ENCODE measurements at places on chromosomes 4 and X.
A peak's percentile ranks its signal among the peaks of the same experiment; 100 is the strongest.

GRCh38 chrX:49172280-49172780 lies 632 bp downstream of the PLP2 start:
- no peak for DNase-seq

- no peak for DNase-seq
These were observed 807.2 kb downstream of the GLUD2 start for GRCh38 chrX:121854614-121854911.

GRCh38 chr4:31787701-31788100 lies 1067.5 kb downstream of the PCDH7 start:
- DNase-seq, result no peak

GRCh38 chr4:78150543-78150864 lies 93.4 kb downstream of the FRAS1 start:
- no peak for DNase-seq

DNA sequence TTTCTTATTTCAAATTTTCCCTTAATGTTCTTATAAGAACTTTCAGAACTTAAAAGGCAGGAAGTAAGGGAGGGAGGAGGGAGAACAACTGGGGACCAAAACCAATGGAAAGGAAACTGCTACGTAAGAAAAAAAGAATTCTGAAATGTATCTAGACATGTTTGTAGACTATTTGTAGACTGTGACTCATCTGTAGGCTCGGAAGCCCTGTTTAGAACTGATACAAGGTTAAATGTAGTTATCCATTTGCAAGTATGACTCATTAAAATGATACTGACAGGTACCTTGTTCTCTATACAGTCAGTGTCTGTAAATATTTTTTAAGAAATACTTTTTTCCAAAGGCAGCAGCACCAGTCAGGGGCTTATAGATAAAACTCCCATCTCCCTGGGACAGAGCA lies 202.0 kb downstream of the DHX15 start:
- DNase-seq, result no peak

DNA sequence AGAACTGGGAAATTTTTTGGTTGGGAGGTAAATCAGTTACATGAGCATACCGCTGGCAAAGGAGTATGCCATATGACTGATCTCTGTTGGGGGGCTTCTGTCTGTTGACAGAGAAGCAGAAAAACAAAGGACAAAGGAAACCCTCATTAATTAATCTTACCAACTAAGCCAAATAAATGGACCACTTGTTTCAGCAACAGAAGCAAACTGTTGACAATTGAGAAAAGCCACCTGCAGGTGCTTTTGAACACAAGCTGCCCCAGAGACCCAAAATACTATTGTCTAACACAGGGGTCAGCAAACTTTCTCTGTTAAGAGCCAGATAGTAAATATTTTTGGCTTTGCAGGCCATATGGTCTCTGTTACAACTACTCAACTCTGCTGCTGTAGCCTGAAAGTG lies 7.0 kb upstream of the FRYL start:
- DNase-seq, result no peak

GRCh38 chr4:163157157-163157556 lies 9.5 kb downstream of the NAF1 start:
- no peak for DNase-seq

DNA sequence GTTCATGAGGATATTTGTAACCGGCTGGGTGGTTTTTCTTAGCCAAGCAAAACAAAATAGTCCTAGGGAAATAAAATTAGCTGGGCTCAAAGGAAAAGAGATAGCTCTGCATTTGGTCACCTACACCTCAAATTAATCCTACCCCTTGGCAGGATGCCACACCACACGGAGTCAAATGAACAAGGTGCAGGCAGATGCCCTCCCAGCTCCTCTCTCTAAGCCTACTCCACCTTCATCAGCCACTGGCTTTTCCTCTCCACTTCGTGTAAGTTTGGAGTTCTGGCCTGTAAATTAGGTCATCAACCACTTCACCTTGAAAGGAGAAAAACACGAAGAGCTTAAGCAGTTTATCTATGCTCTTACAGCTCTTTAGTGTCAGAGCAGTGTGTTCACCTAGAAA lies 1.4 kb downstream of the DDIT4L start:
- DNase-seq, result no peak

DNA sequence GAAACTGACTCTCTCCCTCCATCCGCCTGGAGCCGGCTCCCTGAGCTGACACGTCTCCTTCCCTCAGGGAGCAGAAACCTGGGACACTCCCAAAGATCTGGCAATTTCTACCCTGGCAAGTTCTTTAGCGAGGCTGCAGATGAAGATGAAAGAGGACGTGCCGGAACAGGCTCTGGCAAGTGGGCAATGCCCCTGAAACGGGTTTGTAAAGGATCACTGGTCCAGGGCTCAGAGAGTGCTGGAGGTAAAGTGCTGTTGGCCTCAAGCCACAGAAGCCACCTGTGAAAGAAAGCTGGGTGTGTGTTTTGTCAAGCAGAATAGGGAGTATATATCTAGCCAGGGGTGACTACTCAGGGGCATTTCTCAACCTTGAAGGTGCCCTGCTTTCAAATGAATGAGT lies 131.4 kb upstream of the ATP6AP2 start:
- no peak for DNase-seq

- no peak for DNase-seq
These were observed 1976.7 kb upstream of the ADGRL3 start for GRCh38 chr4:59223292-59223941.

DNA sequence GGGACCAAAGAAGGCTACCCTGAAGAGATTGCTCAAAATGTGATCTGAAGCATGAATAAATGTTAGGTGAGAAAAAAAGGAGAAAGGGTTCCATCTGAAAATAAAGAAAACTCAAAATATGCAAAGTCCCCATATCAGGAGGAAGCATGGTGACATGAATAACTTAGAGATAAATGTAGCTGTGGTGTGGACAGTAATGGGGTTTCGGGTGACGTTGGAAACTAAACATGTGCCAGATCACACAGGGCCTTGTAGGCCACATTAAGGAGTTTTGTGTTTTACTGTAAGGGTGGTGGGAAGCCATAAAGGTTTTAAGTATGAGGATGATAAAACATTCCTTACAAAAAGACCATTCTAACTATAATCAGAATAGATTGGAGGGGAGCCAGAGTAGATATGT lies 40.3 kb upstream of the ACSL4 start:
- DNase-seq, result no peak

DNA sequence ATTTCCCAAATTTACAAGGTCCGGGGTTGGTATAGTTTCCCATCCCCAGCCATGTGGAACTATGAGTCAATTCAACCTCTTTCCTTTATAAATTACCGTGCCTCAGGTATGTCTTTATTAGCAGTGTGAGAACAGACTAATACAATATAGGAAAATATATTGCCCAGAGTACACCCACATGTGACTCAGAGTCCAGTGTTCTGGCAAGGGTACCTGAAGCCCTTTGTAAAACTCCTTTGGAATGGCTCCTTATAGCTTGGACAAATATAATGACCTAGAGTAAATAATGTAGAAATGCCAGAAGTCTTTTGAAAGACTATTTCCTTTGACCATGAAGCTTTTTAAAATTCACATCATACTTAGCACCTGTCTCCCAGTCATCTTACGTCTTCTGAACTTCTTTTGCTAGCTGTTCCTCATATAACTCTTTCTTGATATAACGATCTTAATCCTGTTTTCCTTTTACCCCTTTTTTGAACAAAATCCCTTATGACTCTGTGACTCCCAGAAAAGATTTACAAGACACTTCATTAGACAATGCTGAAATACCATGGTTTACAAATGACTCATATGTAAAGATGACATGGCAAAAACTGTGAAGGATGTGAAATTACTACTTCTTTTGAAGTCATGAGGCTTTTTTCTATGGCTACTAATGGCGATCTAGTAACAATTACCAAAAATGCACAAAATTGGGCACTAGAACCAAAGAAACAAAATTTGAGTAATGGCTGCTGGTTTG lies 408.9 kb downstream of the NAP1L3 start:
- no peak for DNase-seq

- no peak for DNase-seq
These were observed 49.6 kb downstream of the TSC22D3 start for GRCh38 chrX:107725761-107726555.

- DNase-seq, result peak; percentile 43
These were observed 10.9 kb upstream of the CLTRN start for GRCh38 chrX:15675490-15675921.

- no peak for DNase-seq
These were observed 821 bp downstream of the ASMTL start for GRCh38 chrX:1451661-1452515.

DNA sequence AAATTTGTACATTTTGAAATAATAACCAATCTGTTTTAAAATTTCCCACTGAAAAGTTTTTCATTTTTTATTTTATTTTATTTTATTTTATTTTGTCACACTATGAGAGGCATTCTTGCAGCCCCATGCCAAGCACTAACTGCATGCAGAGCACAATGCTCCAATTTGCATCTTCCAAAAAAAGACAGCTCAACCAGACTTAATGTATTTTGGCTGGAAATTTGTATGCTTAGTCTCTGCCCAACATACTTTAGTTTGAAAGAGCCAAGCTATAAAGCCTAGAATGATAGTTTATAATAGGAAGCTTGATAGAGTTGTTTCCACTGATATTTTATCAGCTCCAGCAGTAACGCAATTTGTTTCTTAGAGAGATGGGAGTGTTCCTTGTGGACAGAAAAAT lies 235.5 kb downstream of the GALNTL6 start:
- no peak for DNase-seq

DNA sequence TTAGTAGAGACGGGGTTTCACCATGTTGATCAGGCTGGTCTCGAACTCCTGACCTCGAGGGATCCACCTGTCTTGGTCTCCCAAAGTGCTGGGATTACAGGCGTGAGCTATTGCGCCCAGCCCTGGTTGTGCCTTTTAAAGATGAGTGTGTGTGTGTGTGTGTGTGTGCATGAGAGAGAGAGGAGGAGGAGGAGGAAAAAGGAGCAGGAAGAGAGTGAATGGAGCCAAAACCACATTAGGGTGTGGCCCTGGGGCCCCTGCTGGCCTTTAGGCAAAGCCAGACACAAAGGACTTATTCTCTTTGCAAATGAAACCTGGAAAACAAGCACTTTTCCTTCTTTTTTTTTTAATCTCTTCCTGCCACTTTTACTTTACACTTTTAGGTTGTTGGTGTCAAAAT lies 48.2 kb upstream of the KLF3 start:
- no peak for DNase-seq

DNA sequence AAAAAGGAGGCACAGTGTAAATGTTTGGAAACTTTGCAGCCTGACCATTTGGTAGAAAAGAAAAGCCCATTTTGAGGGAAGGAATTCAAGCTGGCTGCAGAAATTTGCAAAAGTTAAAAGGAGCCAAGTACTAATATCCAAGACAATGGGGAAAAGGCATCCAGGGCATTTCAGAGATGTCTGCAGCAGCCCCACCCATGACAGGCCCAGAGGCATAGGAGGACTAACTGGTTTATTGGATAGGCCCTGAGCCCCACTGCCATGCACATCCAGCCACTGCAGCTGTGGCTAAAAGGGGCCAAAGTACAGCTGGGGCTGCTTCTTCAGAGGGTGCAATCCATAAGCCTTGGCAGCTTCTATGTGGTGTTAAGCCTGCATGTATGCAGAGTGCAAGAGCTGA lies 104.9 kb downstream of the HS3ST1 start:
- DNase-seq, result no peak

GRCh38 chr4:118018381-118019145 lies 15.7 kb upstream of the NDST3 start:
- no peak for DNase-seq

DNA sequence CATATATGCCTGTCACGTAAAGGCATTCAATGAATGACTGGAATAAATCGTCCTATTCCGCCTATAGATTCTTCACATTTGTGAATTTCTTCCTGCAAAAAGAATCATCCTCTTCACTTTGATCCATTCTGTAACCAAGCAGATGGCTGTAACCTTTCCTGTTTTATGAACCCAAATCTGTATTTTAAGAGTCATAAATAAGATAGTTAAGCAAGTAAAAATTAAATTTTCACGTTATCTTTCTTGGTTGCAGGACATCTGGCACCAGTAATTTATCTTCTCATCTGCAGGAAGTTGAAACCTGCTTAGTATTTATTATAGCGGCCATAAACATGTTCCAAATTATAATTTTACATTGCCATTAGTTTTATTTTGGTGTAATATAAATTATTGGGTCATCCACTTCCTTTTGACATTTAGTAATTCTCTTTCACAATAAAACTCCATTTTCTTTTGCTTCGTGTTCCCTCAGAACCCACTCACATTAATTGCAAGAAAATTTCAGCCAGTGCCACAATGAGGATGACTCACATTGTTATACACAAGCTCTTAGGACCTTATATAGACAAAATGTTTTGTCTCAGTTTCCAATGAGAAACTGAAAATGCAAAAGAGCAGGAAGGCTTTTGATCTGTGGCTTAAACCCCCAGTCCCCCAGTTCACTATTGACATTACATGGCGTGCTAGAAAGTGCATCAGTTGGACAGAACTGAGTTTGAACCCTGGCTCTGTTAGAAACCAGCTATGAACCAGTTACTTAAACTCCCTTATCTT lies 51.1 kb downstream of the TMEM156 start:
- DNase-seq, result peak; percentile 84

- no peak for DNase-seq
These were observed 613 bp downstream of the GLRB start for GRCh38 chr4:157076578-157076947.

- no peak for DNase-seq
These were observed 138.1 kb downstream of the MID1 start for GRCh38 chrX:10482261-10482660.

GRCh38 chrX:63761639-63762038 lies 23.4 kb downstream of the ARHGEF9 start:
- no peak for DNase-seq

GRCh38 chrX:18031726-18032375 lies 170.8 kb upstream of the RAI2 start:
- DNase-seq, result no peak

GRCh38 chr4:168569066-168569930 lies 72.4 kb downstream of the PALLD start:
- DNase-seq, result no peak

GRCh38 chr4:185227713-185228278 lies 18.4 kb downstream of the SNX25 start:
- no peak for DNase-seq

GRCh38 chr4:23384741-23385140 lies 505.1 kb downstream of the PPARGC1A start:
- DNase-seq, result no peak
